ENCODE measurements at places on chromosomes 4 and X. TPM values are rescaled to one million over a fixed set of nuclear protein-coding genes. Genes with fewer than 3 reads are reported as not detected.
A peak's percentile ranks its signal among the peaks of the same experiment; 100 is the strongest.

The MPC1L gene
- total RNA-seq = not detected

GRCh38 chr4:108155373-108155772, 13.4 kb downstream of the LEF1 start:
- DNase-seq = peak; percentile 56

- DNase-seq = no peak
Measured at GRCh38 chrX:97065066-97065465, 181.4 kb downstream of the RPA4 start.

- DNase-seq = no peak
Measured at GRCh38 chr4:62344915-62345314, 1144.8 kb downstream of the ADGRL3 start.

DNA sequence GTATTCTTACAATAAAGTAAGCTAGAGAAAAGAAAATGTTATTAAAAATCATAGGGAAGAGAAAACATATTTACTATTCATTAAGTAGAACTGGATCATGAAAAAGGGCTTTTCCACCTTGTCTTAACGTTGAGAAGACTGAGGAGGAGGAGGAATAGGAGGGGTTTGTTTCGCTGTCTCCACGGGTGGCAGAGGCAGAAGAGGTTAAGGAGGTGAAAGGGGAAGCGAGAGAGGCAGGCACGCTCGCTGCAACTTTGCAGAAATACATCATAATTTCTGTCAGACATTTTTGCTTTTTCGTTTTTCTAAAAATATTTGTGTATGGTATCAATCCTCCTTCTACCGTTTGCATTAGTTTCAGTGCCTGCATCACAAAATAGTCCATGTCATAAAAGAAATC, 2375.1 kb upstream of the AGA start:
- no peak for DNase-seq

- DNase-seq = no peak
Measured at GRCh38 chr4:185370268-185370949, 25.3 kb downstream of the LRP2BP start.

GRCh38 chrX:17692709-17693346, 44.5 kb upstream of the SCML1 start:
- no peak for DNase-seq

- no peak for DNase-seq
Measured at GRCh38 chr4:164087733-164088132, 593.2 kb downstream of the TMA16 start.

All from umbilical cord (tissue), 2 donors.